ACHN (cell line): ENCODE measurements at places on chromosomes 11 and 22.

- no peak for DNase-seq
Measured at GRCh38 chr11:81707881-81708280, 1025.8 kb downstream of the FAM181B start.

- no peak for DNase-seq
Measured at GRCh38 chr11:115384236-115384635, 120.0 kb downstream of the CADM1 start.

GRCh38 chr22:33697640-33698039 lies 222.6 kb downstream of the LARGE1 start:
- DNase-seq = no peak

- DNase-seq = no peak
Measured at GRCh38 chr11:118201966-118202365, 22.8 kb downstream of the JAML start.

GRCh38 chr11:35214226-35214770 lies 75.3 kb downstream of the CD44 start:
- no peak for DNase-seq

DNA sequence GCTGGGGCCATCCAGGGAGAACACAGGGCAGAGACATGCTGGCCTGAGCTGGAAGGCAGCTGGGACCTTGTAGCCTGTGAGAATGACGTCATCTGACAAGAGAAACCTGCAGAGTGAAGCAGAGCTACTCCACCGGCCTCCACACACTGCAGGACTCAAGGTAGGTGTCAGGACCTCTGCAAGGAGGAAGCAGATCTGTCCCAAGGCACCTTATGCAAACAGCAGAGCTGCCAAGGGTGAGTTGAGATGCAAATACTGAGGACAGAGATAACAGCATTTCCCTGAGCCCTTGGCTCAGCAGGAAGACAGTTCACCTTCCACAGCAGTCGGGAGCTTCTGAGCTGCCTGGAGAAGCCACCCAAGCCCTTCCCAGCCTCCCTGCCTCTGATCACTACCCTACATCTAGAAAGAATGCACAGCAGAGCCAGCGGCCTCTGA lies 51.9 kb upstream of the IGSF9B start:
- no peak for DNase-seq

GRCh38 chr11:75200051-75200450 lies 40.5 kb upstream of the TPBGL start:
- DNase-seq = no peak

DNA sequence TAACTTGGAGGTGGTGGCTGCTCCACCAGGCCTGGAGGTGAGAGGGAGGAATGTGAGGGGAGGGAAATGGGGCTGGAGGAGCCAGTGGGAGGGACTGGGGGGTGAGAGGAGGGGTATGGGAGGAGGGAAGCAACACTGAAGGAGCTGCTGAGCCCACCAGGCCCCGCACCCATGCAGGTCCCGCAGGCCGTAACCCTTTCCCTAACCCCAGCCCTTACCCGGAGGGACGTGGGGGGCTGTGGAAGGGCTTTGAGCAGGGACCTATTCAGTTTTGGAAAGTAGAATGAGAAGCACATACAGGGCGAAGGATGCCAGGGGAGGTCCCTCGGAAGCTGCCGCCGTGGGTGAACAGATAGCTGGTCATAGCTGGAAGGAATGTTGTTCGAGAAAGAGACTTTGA lies 33.9 kb upstream of the CRYBB3 start:
- DNase-seq = no peak

GRCh38 chr22:49880281-49880680 lies 26.6 kb downstream of the ZBED4 start:
- DNase-seq = no peak

GRCh38 chr11:117589063-117589462 lies 208.0 kb downstream of the DSCAML1 start:
- DNase-seq = no peak

DNA sequence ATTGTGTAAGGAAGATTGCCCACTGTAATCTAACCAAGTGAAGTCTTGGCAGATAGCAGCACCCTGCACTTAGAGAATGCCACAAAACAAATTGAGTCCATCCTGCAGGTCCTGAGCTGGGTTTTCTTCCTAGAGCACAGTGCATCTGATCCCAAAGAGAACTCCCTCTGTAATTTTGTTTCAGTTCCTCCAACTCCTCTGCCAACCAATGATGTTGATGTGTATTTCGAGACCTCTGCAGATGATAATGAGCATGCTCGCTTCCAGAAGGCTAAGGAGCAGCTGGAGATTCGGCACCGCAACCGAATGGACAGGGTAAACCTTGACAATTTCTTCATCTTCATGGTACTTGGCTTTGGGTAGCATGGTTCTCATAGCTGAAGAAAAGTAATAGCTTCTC lies 33.1 kb upstream of the ST14 start:
- no peak for DNase-seq

DNA sequence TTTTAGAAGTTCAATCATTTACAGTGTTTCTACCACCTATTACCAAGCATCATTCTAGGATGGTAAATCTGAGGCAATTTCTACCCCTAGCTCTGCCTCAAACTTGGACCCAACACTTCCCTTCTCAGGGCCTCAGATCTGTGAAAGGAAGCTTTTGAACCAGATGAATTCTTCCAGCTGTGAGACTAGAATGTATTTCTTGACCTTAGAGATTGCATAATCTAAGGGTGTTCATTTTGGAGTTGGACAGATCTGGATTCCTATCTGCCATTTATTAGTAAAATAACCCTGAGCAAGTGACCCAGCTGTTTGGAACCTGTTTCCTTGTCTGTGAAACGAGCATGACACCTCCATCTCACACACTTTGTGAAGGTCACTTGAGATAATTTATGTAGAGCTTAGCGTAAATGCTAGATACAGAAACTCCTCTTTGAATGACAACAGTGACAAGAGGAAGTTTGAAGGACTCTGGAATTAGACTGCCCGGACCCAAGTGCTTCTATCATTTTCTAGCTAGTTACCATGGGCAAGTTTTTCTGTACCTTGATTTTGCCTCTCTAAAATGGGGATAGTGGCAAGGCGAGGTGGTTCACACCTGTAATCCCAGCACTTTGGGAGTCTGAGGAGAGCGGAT lies 3.8 kb upstream of the INTS5 start:
- DNase-seq = no peak

DNA sequence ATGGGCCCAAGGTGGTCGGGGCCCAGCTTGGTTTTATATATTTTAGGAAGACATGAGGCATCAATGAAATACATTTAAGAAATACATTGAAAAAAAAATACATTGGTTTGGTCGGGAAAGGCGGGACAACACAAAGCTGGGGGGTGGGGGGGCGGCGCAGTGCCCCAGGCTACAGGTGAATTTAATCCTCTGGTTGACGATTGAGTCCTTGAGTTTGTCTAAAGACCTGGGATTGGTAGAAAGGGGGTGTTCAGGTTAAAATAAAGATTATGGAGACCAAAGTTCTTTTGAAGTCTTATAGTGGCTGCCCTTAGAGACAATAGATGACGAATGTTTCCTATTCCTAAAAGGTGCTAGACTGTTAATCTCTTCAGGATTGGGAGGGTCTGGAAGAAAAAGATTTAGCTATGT lies 3.1 kb downstream of the IFITM1 start:
- no peak for DNase-seq

DNA sequence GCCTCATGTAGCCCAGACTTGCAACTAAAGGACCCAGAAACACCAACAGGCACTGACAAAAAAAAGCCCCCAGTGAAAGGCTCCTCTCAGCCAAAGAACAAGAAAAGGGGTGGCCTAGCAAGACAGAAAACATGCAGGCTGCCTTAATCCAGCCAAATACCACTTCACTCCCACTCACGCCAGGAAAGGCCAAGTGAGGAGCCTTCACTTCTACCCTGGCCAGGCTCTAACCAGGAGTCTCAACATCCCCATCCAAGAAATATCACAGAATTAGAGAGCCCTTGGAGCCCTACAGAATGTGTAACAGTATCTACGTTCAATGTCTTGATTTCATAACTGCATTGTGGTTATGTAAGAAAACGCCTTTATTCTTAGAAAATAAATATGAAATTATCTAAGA lies 149.0 kb downstream of the APOL5 start:
- DNase-seq = no peak
